Activated naive CD4-positive, alpha-beta T cell treated with anti-CD3 and anti-CD28 coated beads, Interleukin-2, amount 50 U/mL, for 72 hours (primary cell): ENCODE measurements at places on chromosomes 11 and 22. TPM values are rescaled to one million over a fixed set of nuclear protein-coding genes. Genes with fewer than 3 reads are reported as not detected.

GRCh38 chr11:126060757-126061171 is 1.9 kb downstream of the CDON start:
- no peak for DNase-seq

GRCh38 chr11:125975634-125976033 is 29.8 kb downstream of the VSIG10L2 start:
- DNase-seq: no peak

- DNase-seq: no peak
These were observed 471 bp upstream of the AHNAK start for GRCh38 chr11:62546929-62547625.

DNA sequence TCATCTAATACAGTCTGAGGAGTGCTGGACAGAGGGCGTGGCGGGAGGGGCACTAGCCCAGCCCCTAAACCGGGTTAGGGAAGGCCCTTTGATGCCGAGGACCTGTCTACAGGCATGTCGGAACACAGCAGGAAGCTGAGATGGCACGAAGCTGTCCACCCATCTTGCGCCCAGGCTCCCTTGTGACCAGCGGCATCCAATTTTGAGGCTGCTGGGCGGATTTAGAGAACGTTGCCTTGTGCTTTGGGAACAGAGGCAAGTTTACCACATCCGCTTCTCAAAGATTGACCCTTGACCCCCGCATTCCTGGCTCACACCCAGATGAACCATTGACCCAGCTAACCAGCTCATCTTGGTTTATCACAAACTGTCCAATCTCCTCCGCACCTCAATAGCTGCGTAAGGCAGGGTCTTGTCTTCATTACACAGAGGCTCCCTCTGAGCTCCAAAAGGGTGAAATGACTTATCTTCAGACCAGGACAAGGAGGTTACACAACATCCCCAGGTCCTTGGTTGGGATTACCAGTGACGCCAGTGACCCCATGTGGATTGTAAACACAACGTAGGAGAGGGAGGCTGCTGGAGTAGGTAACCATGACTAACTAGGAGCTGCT is 4.5 kb downstream of the FAM83F start:
- DNase-seq: no peak

DNA sequence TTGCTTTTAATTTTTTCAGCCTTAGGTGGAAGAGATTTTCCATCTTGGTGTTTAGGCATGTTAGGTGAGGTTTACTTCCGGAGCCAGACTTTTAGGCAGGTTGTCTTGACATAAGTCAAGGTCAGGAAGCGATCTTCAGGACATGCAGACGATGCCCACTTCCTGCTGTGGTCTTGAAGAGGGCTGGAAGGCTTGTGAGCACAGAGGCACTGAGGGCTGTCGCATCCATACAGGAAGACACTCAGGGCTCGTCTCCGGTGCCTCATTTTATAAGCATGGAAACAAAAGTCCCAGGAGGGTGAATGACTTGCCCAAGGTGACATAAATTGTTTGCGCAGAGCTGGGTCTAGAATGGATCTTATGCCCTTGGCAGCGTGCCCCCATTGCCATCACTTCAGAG is 30.8 kb downstream of the MARK2 start:
- DNase-seq: no peak

DNA sequence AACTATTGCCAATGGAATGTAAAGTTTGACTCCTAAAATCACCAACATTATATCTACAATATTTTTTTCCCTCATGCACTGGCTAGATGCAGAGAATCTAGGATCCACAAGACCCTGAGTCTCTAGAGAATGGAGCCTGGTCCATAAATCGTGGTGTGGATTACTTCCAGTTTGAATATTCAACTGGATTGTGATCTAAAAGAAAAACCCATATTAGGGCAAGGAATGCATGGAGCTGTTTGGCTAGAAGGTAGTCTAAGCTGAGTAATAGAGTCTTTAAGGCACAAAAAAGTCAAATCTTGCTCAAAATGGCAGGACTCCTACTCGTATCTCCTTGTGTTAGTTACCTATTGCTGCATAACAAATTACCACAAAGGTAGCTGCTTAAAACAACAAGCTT is 9.4 kb upstream of the MS4A5 start:
- no peak for DNase-seq

- no peak for DNase-seq
These were observed 423 bp downstream of the PEX16 start for GRCh38 chr11:45917286-45917622.

DNA sequence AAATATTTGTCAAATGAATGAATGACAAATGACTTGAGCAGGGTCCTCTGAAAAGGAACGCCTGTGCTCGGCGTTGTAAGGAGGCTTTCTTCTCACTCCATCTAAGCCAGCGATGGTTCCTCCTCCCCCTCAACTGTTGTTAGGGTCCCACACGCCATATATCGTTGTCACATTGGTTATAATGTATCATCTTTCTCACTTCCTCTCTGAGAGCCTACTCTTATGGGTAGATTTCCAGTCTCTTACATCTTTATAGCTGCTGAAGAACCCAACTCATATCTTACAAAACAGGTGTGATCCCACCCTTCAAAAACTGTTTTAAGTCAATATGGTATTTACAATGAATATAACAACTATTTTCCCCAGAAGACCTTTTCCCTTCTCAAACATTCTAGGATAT is 81.5 kb downstream of the NAV2 start:
- no peak for DNase-seq

DNA sequence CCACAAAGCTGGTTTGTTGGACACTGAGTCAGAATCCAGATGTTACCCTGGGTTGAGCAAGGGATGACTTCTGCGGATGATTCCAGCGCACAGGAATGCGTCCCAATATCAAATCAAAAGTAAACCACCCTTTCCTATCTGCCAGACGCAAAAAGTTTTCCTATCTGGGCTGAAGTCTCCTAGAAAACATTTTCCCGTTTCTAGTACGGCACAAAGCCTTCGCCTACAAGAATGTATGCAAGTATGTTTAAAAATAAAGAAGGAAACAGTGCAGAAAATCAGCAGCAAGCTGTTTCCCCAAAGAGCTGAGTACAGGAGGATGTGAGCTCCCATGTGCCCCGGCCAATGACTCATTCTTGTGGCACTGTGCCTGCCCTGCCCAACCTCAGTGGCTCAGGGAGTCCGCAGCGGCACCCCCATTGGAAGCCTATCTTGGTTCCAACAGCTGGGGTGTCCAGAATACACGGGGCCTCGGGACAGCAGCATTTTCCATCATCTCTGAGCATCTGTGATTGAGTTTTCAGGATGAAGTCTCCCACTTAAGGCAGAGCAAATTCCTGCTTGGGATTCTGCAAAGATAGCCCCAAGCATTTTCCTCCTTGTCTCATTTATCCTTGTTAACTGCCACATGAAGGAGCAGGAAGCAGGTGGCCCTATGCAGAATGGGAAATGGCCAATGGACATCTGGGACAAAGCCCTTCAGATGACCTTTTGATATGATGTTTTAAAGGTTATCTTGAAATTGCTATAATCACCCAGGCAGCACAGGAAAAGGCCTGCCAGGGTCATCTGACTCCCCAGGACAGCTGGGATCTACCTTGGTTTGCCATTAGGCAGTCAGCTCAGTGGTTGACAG is 17.5 kb downstream of the KCNJ5 start:
- no peak for DNase-seq

DNA sequence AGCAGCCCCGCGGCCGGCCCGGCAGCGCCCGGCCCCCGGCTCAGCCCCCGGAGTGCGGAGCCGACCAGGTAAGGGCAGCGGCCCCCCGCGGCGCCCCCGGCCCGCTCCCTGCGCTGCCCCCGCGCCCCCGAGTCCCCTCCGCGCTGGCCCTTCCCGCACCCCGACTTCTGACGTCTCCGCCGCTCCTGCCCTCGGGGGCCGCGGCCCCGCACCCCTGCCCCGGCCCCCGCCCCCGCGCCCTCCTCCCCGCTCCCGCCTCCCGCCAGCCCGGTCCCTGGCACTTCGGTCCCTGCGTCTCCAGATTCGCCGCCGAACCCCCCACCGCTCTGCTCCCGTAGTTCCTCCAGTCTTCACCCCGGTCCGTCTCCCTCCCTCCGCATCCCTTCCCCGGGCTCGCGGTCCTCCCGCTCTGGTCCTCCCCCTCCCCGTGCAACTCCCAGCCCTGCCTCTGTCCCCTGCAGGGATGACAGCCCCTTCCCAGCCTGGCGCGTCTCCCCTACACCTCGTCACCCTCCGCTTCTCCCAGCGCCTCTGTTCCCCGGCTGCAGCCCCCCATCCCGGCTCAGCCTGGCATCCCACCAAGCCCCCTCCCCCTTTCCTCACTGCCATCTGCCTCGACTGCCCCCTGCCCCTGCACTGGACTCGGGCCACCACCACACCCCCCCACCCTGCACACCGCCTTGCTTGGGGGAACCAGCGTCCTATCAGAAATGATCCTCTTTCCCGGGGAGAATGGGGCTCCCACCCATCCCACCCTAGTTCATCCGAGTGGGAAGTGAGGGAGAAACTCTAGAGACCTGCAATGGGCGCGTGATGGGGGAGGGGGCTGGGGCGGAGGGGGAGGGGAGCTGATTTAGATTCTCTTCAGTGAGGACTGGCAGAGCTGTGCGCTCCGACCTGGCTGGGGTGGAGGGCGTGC is 531 bp downstream of the GRIK4 start:
- peak; percentile 34 for DNase-seq

MMP7 gene
- not detected for total RNA-seq

NEFH gene
- total RNA-seq: 2.1 TPM

C11orf87 gene
- not detected for total RNA-seq
